ENCODE measurements at places on chromosomes 4 and X.
A peak's percentile ranks its signal among the peaks of the same experiment; 100 is the strongest.

DNA sequence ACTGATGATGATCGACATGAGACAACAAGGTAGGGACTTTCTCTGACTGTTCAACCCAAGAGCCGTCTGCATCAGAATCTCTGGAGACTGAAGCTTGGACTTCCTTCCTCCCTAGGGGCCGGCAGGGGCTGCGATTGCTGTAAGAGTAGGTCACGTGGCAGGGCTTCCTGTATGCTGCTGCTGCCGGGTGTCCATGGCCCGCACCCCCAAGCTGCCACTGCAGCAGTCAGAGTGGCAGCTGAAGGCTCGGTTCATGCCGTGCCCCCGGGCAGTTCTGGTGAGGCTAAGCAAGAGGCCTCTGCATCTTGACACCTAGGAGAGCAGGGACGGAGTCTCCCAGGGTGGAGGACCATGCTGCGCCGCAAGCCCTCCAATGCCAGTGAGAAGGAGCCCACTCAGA lies at the start of gene SASH3:
Gene SASH3 (plus strand): TSS at position 203 of the 400 bp plus-strand sequence. CDS start 149 bp downstream, at position 352.
- DNase-seq = peak; percentile 52

DNA sequence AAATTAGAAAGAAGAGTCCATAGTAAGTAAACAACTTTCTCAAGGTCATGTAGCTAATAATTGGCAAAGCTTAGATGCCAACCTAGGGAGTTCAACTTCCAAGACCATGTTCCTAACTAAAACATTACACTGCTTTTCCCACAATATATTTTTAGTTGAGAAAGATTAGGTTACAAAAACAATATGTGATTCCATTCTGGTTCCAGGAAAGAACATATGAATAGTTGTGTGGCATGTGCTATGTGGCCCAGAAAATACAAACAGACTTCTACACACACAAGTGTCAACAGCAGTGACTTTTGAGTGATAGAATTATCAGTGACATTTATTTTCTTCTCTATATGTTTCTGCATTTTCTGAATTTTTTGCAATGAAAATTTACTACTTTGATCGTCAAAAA lies 62.7 kb upstream of the EDNRA start:
- no peak for DNase-seq

GRCh38 chr4:139403462-139403861 lies 50.5 kb upstream of the RAB33B start:
- no peak for DNase-seq

GRCh38 chr4:314296-314903 lies 9.1 kb upstream of the ZNF732 start:
- no peak for DNase-seq

GRCh38 chrX:31038575-31039326 lies 33.1 kb downstream of the FTHL17 start:
- DNase-seq = peak; percentile 48

DNA sequence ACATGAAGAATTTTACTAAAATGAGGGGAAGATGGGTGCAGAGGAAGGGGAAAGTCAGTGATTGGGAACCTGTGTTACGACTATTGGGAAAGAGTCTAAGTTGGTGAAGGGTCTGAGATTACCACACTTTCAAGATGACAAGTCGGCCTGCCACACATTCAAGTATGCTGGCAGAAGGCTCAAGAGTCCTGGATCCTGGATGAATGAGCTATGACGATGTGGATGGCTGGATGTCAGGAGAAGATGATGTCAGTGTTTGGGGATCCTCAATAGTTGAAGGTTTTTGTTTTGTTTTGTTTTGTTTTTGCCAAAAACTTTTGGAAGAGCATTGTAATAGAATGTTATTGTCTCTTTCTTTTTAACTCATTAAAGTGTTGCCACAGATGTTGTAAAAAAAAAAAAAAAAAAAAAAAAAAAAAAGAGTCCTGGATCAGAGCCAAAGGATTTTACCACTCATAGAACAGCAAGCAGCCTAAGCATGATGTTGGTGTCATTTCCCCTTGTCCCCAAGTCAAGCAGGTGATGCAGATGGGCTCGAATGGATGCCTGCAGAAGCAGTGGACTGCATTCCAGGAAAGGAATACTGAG lies 120.6 kb downstream of the REELD1 start:
- no peak for DNase-seq
